ENCODE measurements at places on chromosomes 12 and 14.

DNA sequence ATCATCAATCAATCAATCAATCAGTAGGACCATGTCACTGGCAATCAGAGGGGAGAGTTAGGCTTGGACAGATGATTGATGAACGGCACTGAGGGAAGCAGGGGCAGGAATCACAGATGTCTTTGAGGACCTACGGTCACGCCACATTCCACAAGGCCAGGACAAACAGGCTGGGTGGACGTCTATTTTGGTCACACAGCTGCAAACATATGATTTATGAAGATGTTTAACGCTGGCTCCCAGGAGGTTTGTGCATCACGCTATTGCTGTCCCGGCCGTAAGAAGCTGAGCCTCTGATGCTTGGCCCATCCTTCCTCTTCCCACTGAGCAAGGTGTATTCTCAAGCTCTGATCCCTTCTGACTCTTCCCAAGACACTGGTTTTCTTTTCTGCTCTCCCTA, 160.8 kb downstream of the FOXN3 start:
- peaks cover 8% of the 10 kb centered on the region for H3K36me3 ChIP-seq
- no peaks in the 10 kb centered on the region for H3K27me3 ChIP-seq
- H3K4me3 ChIP-seq, result no peak overlapping the region
- no peak overlapping the region for H3K27ac ChIP-seq
- H3K4me1 ChIP-seq, result peaks cover 9% of the 10 kb centered on the region

- no peak overlapping the region for H3K27ac ChIP-seq
- H3K36me3 ChIP-seq, result peaks cover 4% of the 10 kb centered on the region
- H3K27me3 ChIP-seq, result no peaks in the 10 kb centered on the region
- no peak for DNase-seq
- no peaks in the 10 kb centered on the region for H3K4me1 ChIP-seq
- no peak overlapping the region for H3K4me3 ChIP-seq
These were observed 294.4 kb downstream of the TMTC2 start for GRCh38 chr12:82981150-82981549.

DNA sequence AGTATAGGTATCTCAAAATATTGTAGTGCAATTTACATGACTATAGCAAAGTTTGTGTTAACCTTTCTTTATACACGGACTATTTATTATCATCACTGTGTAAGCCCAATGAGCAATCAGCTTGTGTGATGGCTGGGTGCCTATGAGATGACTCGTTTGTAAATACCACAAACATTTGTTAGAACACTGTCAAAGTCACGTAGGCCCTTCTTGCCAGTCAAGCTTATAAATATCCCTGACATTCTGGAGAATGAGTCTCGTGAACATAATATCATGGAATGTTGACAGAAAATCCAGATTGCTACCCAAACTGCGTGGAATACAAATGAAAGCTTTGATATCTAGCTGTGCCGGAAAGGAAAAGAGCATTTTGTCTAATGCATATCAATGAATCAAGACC, 648.3 kb upstream of the MDGA2 start:
- DNase-seq, result no peak
- H3K4me3 ChIP-seq, result no peak overlapping the region
- no peak overlapping the region for H3K27ac ChIP-seq
- no peaks in the 10 kb centered on the region for H3K27me3 ChIP-seq
- H3K4me1 ChIP-seq, result no peaks in the 10 kb centered on the region
- no peaks in the 10 kb centered on the region for H3K36me3 ChIP-seq

DNA sequence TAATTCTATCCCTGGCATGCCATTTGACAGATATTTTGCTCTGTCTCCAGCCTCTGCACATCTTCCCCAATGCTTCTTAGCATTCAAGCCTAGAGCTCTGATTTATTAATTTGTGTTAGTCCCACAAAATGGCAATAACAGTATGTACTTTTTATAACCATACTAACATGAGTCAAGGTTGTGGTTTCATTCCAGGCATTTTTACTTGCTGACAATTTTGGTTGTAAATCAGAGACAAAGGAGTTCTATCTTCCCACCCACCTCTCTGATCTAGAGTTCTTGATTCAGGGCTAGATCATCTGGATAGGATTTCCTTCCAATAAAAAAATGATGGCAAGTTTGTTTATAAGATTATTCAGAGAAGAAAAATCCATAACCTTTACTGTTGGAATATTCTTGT, 18.5 kb upstream of the CISTR start:
- H3K27ac ChIP-seq, result no peak overlapping the region
- no peaks in the 10 kb centered on the region for H3K4me1 ChIP-seq
- H3K27me3 ChIP-seq, result peaks cover 93% of the 10 kb centered on the region
- H3K4me3 ChIP-seq, result no peak overlapping the region
- H3K36me3 ChIP-seq, result no peaks in the 10 kb centered on the region

- no peaks in the 10 kb centered on the region for H3K36me3 ChIP-seq
- peaks cover 19% of the 10 kb centered on the region for H3K27me3 ChIP-seq
- H3K27ac ChIP-seq, result no peak overlapping the region
- H3K4me3 ChIP-seq, result no peak overlapping the region
- DNase-seq, result no peak
These were observed 107.5 kb downstream of the DAD1 start for GRCh38 chr14:22481546-22481945.

- H3K4me3 ChIP-seq, result peak overlapping the region; percentile 93
- peaks cover 59% of the 10 kb centered on the region for H3K27me3 ChIP-seq
- peaks cover 59% of the 10 kb centered on the region for H3K4me1 ChIP-seq
- no peak overlapping the region for H3K27ac ChIP-seq
- H3K36me3 ChIP-seq, result peaks cover 4% of the 10 kb centered on the region
These were observed 3.4 kb downstream of the RMST start for GRCh38 chr12:97466000-97466399.

DNA sequence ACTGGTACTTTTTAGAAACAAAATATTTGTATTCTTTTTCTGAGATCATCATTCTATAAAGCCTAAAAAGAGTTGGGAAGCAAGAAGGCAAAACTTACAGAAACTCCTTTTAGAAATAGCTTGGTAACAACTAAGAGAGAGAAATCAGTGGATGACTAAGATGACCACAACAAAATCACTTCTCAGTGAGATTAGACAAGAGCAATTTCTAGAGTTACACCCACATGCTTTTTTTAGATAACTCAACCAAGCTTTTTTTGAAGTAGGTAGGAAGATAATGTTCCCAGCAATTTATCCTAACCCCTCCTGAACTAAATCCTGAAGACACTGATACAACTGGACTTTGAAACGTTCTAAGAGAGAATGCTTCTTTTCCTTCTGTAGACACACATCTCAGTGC, 576.4 kb downstream of the SLC6A15 start:
- H3K27me3 ChIP-seq, result no peaks in the 10 kb centered on the region
- H3K27ac ChIP-seq, result no peak overlapping the region
- no peak overlapping the region for H3K4me3 ChIP-seq
- no peaks in the 10 kb centered on the region for H3K36me3 ChIP-seq
- no peak for DNase-seq

DNA sequence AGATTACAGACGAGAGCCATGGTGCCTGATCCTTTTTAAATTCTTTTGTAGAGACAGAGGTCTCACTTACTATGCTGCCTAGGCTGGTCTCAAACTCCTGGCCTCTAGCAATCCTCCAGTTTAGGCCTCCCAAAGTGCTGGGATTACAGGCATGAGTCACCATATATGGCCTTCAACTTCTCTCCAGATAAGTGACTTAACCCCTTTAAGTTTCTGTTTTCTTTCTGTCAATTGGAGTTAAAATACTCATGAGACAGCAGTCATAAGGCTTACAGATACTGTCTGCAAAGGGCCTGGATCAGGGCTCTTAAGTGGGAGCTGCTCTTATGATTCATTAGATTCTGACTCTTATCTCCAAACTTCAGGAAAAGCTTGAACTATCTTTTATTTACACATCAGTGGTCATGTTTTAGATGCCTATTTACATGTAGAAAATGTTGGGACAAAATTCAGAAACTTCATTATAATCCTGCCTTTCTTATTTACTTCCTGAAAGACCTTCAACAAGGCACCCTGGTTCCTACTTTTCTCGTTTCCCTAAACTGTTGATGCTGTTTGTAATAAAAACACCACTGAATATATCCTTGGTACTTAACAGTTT, 271.5 kb upstream of the TBX3 start:
- H3K4me3 ChIP-seq, result no peak overlapping the region
- H3K36me3 ChIP-seq, result no peaks in the 10 kb centered on the region
- H3K27me3 ChIP-seq, result no peaks in the 10 kb centered on the region

GRCh38 chr14:104096318-104096717, 10.8 kb downstream of the ASPG start:
- no peaks in the 10 kb centered on the region for H3K36me3 ChIP-seq
- DNase-seq, result no peak
- H3K4me3 ChIP-seq, result no peak overlapping the region
- peaks cover 3% of the 10 kb centered on the region for H3K4me1 ChIP-seq
- H3K27me3 ChIP-seq, result no peaks in the 10 kb centered on the region
- H3K27ac ChIP-seq, result no peak overlapping the region

- H3K27me3 ChIP-seq, result no peaks in the 10 kb centered on the region
- no peak overlapping the region for H3K4me3 ChIP-seq
- H3K27ac ChIP-seq, result no peak overlapping the region
- DNase-seq, result no peak
- H3K4me1 ChIP-seq, result peaks cover 15% of the 10 kb centered on the region
- peaks cover 36% of the 10 kb centered on the region for H3K36me3 ChIP-seq
These were observed 22.3 kb downstream of the IFT43 start for GRCh38 chr14:76007852-76008251.

DNA sequence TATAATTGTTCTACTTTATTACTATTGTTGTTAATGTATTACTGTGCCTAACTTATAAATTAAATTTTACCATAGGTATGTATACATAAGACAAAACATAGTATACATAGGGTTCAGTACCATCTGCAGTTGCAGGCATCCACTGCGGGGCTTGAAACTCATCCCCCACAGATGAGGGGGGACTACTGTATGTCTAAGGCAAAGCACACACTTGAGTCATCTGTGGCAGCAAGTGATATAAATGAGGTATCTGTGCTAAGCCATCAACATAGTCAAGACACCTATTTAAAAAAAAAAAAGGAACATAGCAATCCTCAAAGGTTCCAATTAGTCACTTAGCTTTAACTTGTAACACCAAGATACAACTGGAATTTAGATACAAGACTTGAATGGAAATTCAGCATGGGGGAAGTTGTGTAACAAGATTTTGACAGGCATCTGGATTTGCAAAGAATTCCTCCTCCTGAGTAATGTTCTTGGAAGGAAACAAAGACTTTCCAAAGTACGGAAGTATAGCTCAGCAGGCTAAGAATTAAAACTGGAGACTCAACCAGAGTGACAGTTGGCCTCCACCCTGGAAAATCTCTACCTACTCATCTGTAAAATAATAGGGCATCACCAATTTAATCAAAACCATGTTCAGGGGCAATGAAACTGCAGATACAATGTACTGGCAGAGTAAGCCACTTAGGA, 14.9 kb downstream of the DCAF5 start:
- H3K4me1 ChIP-seq, result peaks cover 24% of the 10 kb centered on the region
- no peaks in the 10 kb centered on the region for H3K27me3 ChIP-seq
- no peak overlapping the region for H3K4me3 ChIP-seq
- no peak overlapping the region for H3K27ac ChIP-seq

GRCh38 chr14:68795597-68796417, 2.9 kb upstream of the ZFP36L1 start:
- H3K36me3 ChIP-seq, result peaks cover 26% of the 10 kb centered on the region
- H3K27me3 ChIP-seq, result peaks cover 36% of the 10 kb centered on the region
- peak overlapping the region; percentile 96 for H3K27ac ChIP-seq
- DNase-seq, result no peak
- H3K4me3 ChIP-seq, result peak overlapping the region; percentile 98

DNA sequence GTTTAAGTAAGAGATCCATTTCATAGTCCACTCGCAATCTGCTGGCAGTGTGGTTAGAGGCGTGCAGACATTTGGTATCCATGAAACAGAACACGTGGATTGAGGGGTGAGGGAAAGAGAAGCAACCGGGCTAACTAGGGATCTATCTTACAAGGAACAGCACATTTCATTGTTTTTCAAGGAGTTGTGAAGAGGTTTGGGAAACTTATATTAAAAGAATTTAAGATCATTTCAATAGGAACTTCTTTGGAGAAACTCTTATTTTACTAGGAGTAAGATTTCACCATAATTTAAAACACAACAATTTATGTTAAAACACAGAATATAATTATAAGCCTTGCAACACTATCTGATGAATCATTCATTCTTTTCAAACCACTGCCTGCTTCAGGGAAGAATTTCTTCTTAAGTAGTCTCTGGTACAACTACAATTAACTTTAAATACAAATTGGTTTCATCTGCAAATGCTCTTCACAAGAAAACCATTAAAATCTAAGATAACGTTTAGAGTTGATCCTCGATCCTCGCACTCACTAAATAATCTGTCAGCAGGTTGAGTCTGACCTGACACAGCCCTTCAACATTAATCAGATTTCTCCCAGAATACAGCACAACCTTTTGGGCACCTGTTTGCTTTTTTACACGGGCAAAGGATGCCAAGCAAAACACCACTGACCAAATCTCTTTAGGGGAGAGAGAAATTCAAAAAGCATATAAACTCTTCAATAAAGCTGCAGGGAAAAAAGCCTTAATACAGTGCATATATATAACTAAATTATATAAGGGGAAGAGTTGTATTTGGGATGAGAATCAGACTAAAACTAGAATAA, 27.3 kb downstream of the PPTC7 start:
- peaks cover 25% of the 10 kb centered on the region for H3K4me1 ChIP-seq
- H3K27ac ChIP-seq, result no peak overlapping the region

GRCh38 chr12:48629541-48629940, 52.5 kb downstream of the KANSL2 start:
- DNase-seq, result no peak
- H3K36me3 ChIP-seq, result no peaks in the 10 kb centered on the region
- H3K4me1 ChIP-seq, result no peaks in the 10 kb centered on the region
- H3K27ac ChIP-seq, result no peak overlapping the region
- peaks cover 2% of the 10 kb centered on the region for H3K27me3 ChIP-seq

DNA sequence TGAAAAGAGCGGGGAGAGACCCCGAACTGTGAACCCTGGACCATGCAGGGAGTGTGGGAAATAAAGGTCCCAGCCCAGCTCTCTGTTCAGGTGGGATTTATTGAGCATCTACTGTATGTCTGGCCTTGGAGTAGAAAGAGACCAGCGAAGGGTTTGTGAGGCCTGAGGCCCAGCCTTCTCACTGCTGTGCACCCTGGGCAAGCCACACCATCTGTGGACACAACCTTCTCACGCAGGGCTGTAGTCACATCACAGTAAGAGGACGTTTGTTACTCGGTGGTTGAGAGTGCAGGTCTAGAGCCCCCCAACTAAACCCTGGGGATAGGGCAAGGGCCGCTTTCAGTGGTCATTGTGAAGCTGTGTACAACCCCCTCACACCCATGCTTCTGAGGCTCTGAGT, 18.2 kb downstream of the FAM222A start:
- peaks cover 22% of the 10 kb centered on the region for H3K27me3 ChIP-seq
- H3K27ac ChIP-seq, result peak overlapping the region; percentile 65
- H3K4me1 ChIP-seq, result peaks cover 80% of the 10 kb centered on the region
- no peak overlapping the region for H3K4me3 ChIP-seq
- no peak for DNase-seq

GRCh38 chr14:91883753-91884152, 16.4 kb upstream of the TC2N start:
- no peaks in the 10 kb centered on the region for H3K36me3 ChIP-seq
- H3K4me1 ChIP-seq, result peaks cover 4% of the 10 kb centered on the region
- no peak for DNase-seq
- no peaks in the 10 kb centered on the region for H3K27me3 ChIP-seq

- H3K27me3 ChIP-seq, result no peaks in the 10 kb centered on the region
- no peaks in the 10 kb centered on the region for H3K4me1 ChIP-seq
- peaks cover 6% of the 10 kb centered on the region for H3K36me3 ChIP-seq
These were observed 71.4 kb downstream of the ADAMTS20 start for GRCh38 chr12:43480591-43480990.
